Right renal cortex interstitium (tissue), 3 donors: ENCODE measurements at places on chromosomes 3 and 15. TPM values are rescaled to one million over a fixed set of nuclear protein-coding genes. Genes with fewer than 3 reads are reported as not detected.
A peak's percentile ranks its signal among the peaks of the same experiment; 100 is the strongest.

- DNase-seq = no peak
Measured at GRCh38 chr3:151620071-151620470, 113.7 kb upstream of the AADACL2 start.

GRCh38 chr3:68878322-68878721 is 54.0 kb downstream of the TAFA4 start:
- no peak for DNase-seq

- DNase-seq = no peak
Measured at GRCh38 chr15:36544518-36545466, 34.6 kb upstream of the CDIN1 start.

- no peak for DNase-seq
Measured at GRCh38 chr15:51801391-51801835, 28.0 kb upstream of the TMOD3 start.

The CHRD gene
- 8.2 TPM for polyA plus RNA-seq

DNA sequence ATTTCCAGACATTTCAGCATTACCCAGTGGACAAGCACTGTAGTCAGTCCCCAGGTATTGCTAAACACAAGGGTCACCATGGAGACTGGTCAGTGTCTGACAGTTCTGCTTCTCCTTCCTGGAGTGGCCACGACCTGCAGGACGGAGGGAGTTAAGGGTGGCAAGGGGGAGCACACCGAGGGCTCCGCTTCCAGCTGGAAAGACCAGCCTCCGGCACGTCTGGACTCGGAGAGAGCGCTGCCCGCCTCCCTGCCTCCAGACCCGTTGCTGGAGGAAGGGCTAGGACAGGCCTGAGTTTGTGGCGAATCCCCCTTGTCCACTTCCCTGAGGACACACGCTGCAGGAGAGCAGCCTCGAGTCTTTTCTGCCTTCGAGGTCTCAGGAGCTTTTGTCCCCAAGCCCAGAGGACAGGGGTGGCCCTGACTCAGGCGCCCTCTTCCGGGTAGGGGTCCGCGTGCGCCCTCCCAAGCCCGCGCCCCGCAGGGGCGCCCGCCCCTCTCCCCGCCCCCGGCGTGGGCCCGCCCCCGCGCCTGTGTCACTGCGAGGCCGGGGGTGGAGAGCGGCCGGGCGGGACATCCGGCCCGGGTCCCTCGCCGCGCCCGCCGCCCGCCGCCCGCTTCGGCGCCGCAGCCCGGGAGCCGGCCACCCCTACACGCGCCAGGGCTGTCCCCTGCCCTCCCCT is at the start of gene CHST14:
Gene CHST14 (plus strand): TSS at position 562 of the 682 bp plus-strand sequence. CDS start 230 bp downstream, outside the sequence.
- peak; percentile 64 for DNase-seq

DNA sequence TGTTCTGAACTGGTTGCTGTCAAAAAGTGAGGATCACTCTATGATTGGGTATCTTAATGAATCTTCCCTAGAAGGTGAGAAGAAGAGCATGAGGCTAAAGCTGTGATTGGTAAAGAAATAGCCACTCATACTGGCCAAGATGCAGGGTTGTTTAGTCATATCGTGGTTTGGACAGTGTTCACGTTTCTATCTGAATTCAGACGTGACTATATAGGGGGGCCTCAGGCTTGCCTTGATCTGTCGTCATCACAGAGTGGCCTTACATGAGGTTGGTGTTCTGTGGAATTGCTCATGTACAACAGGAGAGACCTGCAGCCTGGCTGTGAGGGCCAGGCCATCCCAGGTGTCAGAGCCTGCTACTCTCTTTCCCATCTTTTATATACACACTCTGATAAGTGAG is 12.4 kb downstream of the RTP2 start:
- no peak for DNase-seq

DNA sequence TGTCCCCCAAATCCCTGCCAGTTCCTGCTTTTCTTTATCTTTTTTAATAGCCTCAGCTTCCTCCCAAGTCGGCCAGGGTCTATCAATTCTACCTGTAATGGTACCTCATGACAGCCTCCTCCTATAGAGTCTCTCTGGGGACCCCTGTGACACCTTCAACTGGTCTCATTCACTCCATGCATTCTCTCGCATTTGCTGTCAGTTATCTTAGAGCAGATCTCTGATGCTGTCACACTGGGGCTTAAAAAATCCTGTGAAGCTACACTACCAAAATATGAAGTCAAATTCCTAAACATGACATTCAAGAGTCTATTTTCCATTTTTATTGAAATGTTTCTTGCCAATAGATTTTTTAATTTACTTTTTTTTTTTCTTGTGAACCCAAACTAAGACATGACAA is 5.5 kb downstream of the VPS39 start:
- no peak for DNase-seq

- no peak for DNase-seq
Measured at GRCh38 chr3:25831578-25831977, 41.7 kb downstream of the OXSM start.

DNA sequence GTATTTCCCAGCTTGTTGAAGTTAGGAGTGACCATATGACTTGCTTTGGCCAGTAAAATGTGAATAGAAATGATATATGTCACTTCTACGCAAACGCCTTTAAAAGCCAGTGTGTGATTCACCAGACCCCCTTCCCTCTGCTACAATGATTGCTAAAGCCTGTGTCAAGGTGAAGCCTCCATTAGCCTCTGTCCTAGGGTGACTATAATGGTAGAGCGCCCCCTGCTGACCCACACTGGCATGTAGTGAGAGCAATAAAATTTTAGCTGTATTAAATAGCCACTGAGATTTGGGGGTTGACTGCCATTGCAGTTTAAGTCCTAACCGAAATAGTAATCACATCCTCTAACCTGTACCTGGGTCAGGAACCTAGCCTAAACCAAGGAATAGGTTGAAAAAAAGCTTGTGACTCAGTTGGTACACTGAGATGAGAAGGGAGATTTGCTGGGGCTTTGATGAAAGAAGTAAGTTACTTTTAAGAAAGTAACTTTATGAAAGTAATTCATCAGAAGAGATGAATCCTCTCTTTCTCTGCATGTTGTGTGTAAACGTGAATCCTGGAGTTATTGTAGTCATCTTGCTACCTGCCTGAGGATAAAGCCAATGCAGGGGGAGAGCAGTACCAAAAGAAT is 52.6 kb downstream of the GTF2E1 start:
- DNase-seq = peak; percentile 50
